SJSA1 (cell line): ENCODE measurements at places on chromosomes 13 and 19. TPM values are rescaled to one million over a fixed set of nuclear protein-coding genes. Genes with fewer than 3 reads are reported as not detected.

Gene SLC17A7
- not detected in 2 replicates for total RNA-seq

Gene THSD8
- total RNA-seq: not detected in 2 replicates

Gene TRIM13
- 15.7 and 19.0 TPM in 2 replicates for total RNA-seq

Gene PLVAP
- not detected in 2 replicates for total RNA-seq

Gene TLE2
- total RNA-seq: 19.2 and 19.9 TPM in 2 replicates

Gene LYPD4
- not detected in 2 replicates for total RNA-seq

Gene SDHAF1
- 34.4 and 53.4 TPM in 2 replicates for total RNA-seq

Gene PTOV1
- 65.8 and 98.0 TPM in 2 replicates for total RNA-seq

Gene LILRA1
- not detected in 2 replicates for total RNA-seq

Gene KATNAL1
- total RNA-seq: 43.5 and 54.9 TPM in 2 replicates

Gene PDCD2L
- total RNA-seq: 19.9 and 31.1 TPM in 2 replicates

Gene KLK8
- total RNA-seq: not detected in 2 replicates

Gene SHANK1
- not detected in 2 replicates for total RNA-seq

Gene HRC
- not detected in 2 replicates for total RNA-seq

Gene GIPR
- 0.72 and 2.1 TPM in 2 replicates for total RNA-seq

Gene TMEM255B
- 1.8 and 2.7 TPM in 2 replicates for total RNA-seq

Gene PEX11G
- total RNA-seq: 0.47 TPM in 1 of 2 replicates, not detected in the other

Gene ZNF888
- total RNA-seq: 2.4 and 6.9 TPM in 2 replicates

Gene LILRB2
- not detected in 2 replicates for total RNA-seq

Gene TNNI3
- not detected in 2 replicates for total RNA-seq

Gene GARIN5B
- total RNA-seq: 0.03 TPM in 1 of 2 replicates, not detected in the other

Gene FAM32A
- total RNA-seq: 133 and 162 TPM in 2 replicates

Gene IGFL2
- not detected in 2 replicates for total RNA-seq

Gene EPSTI1
- total RNA-seq: 10.2 and 21.3 TPM in 2 replicates

Gene CEACAM21
- total RNA-seq: not detected in 2 replicates

Gene BCL2L12
- total RNA-seq: 9.5 and 16.2 TPM in 2 replicates

Gene POP4
- 92.4 and 113 TPM in 2 replicates for total RNA-seq

Gene LRG1
- not detected in 2 replicates for total RNA-seq

Gene ZNF560
- not detected in 2 replicates for total RNA-seq

Gene PNMA8B
- total RNA-seq: not detected in 2 replicates

Gene CCL25
- not detected in 2 replicates for total RNA-seq

Gene KCTD15
- 3.0 and 4.3 TPM in 2 replicates for total RNA-seq

Gene PLK5
- not detected in 2 replicates for total RNA-seq

Gene KLC3
- 0.37 TPM in 1 of 2 replicates, not detected in the other for total RNA-seq

Gene MAG
- total RNA-seq: 0.50 TPM in 1 of 2 replicates, not detected in the other

Gene UNC13A
- not detected in 2 replicates for total RNA-seq

Gene CD209
- total RNA-seq: not detected in 2 replicates

Gene ZNF181
- 15.9 and 26.4 TPM in 2 replicates for total RNA-seq

Gene ZNF813
- total RNA-seq: 0.88 and 2.9 TPM in 2 replicates

Gene TEX29
- total RNA-seq: 0.82 TPM in 1 of 2 replicates, not detected in the other

Gene FCGBP
- under 0.01 and 0.03 TPM in 2 replicates for total RNA-seq

Gene SLC7A9
- not detected in 2 replicates for total RNA-seq

Gene BST2
- 0.45 and 3.8 TPM in 2 replicates for total RNA-seq

Gene ZNF208
- not detected in 2 replicates for total RNA-seq

Gene SIAH3
- total RNA-seq: 0.08 TPM in 1 of 2 replicates, not detected in the other

Gene CD70
- total RNA-seq: 122 and 128 TPM in 2 replicates

Gene PSG4
- not detected in 2 replicates for total RNA-seq

Gene MADCAM1
- not detected in 2 replicates for total RNA-seq

Gene PTH2
- total RNA-seq: not detected in 2 replicates

Gene ALOX5AP
- total RNA-seq: 1.1 and 1.6 TPM in 2 replicates

Gene NCR1
- total RNA-seq: not detected in 2 replicates

Gene CABP5
- not detected in 2 replicates for total RNA-seq

Gene KRTDAP
- total RNA-seq: not detected in 2 replicates

Gene GSX1
- total RNA-seq: not detected in 2 replicates

Gene ZNF554
- 1.7 and 2.7 TPM in 2 replicates for total RNA-seq
